ENCODE measurements at places on chromosomes 1 and 21. TPM values are rescaled to one million over a fixed set of nuclear protein-coding genes. Genes with fewer than 3 reads are reported as not detected.

GRCh38 chr1:109814223-109814622 lies 50.5 kb upstream of the EPS8L3 start:
- H3K4me1 ChIP-seq, result peaks cover 7% of the 10 kb centered on the region
- no peaks in the 10 kb centered on the region for H3K27me3 ChIP-seq
- no peaks in the 10 kb centered on the region for H3K36me3 ChIP-seq
- no peak overlapping the region for H3K4me3 ChIP-seq

LCK gene
- 0.30 TPM for total RNA-seq

HMCN1 gene
- 3.9 TPM for total RNA-seq

DNA sequence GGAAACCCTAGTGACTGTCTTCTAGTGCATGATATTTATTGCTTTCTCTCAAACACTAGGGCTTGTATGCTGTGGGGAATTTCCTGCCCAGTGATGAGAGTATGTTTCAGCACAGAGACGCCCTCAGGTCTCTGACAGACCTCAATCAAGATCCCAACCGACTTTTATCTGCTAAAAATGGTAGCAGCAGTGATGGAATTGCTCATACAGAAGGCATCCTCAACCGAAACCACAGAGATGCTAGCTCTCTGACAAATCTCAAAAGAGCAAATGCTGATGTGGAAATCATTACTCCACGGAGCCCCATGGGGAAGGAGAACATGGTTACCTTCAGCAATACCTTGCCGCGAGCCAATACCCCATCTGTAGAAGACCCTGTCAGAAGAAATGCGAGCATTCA lies 41.3 kb downstream of the PLPPR4 start:
- no peaks in the 10 kb centered on the region for H3K27me3 ChIP-seq
- no peak overlapping the region for H3K4me3 ChIP-seq
- no peak for DNase-seq

- H3K36me3 ChIP-seq, result no peaks in the 10 kb centered on the region
- H3K27ac ChIP-seq, result peak overlapping the region; percentile 86
- H3K4me1 ChIP-seq, result peaks cover 13% of the 10 kb centered on the region
Observed at GRCh38 chr1:1157426-1157913, 16.2 kb upstream of the TTLL10 start.

DTL gene
- total RNA-seq, result 0.28 TPM

LPAR3 gene
- 3.0 TPM for total RNA-seq

DNA sequence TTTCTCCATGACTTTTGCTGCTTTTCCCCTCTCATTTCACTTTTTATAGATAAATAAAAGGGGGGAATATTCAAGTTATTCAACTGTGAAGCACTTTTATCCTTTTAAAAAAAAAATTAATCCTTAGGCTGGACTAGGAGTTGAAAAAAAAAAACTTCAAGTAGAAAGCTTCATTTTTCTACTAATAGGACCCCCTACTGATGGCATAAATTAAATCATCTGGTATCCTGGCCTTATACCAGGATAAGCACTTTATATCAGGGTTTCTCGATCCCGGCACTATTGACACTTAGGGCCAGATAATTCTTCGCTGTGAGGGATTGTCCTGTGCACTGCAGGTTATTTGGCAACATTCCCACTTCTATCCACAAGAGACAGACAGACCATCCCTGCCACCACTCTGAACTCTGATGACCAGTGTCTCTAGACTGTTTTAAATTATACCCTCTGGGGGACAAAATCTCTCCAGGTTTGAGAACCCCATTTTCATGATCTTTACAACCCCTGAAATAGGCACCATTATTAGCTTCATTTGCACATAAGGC lies 17.6 kb downstream of the USP33 start:
- H3K36me3 ChIP-seq, result peaks cover 13% of the 10 kb centered on the region
- no peak for DNase-seq
- H3K27me3 ChIP-seq, result no peaks in the 10 kb centered on the region
- H3K27ac ChIP-seq, result no peak overlapping the region

GPA33 gene
- 0.27 TPM for total RNA-seq

PM20D1 gene
- 0.42 TPM for total RNA-seq

GRCh38 chr1:85343213-85343611 lies 66.8 kb upstream of the BCL10 start:
- H3K27me3 ChIP-seq, result no peaks in the 10 kb centered on the region
- H3K27ac ChIP-seq, result peak overlapping the region; percentile 27
- peaks cover 17% of the 10 kb centered on the region for H3K4me1 ChIP-seq
- no peaks in the 10 kb centered on the region for H3K36me3 ChIP-seq
- peak; percentile 59 for DNase-seq

GBP2 gene
- total RNA-seq, result 200 TPM

SELENOF gene
- 277 TPM for total RNA-seq

- no peaks in the 10 kb centered on the region for H3K36me3 ChIP-seq
- peaks cover 6% of the 10 kb centered on the region for H3K27me3 ChIP-seq
- H3K27ac ChIP-seq, result no peak overlapping the region
- no peaks in the 10 kb centered on the region for H3K4me1 ChIP-seq
- no peak for DNase-seq
- no peak overlapping the region for H3K4me3 ChIP-seq
Observed at GRCh38 chr1:24884751-24885150, 45.3 kb downstream of the RUNX3 start.

GRCh38 chr21:36926989-36927718 lies 39.3 kb downstream of the HLCS start:
- no peaks in the 10 kb centered on the region for H3K36me3 ChIP-seq
- H3K27me3 ChIP-seq, result no peaks in the 10 kb centered on the region

GRCh38 chr21:17598437-17598836 lies 14.3 kb downstream of the BTG3 start:
- no peaks in the 10 kb centered on the region for H3K27me3 ChIP-seq
- H3K4me3 ChIP-seq, result no peak overlapping the region
- DNase-seq, result no peak
- H3K27ac ChIP-seq, result no peak overlapping the region
- peaks cover 32% of the 10 kb centered on the region for H3K36me3 ChIP-seq

- H3K27ac ChIP-seq, result no peak overlapping the region
- H3K4me3 ChIP-seq, result no peak overlapping the region
- H3K36me3 ChIP-seq, result no peaks in the 10 kb centered on the region
- no peak for DNase-seq
Observed at GRCh38 chr1:232615306-232615800, 14.6 kb downstream of the SIPA1L2 start.

PLA2G2C gene
- total RNA-seq, result not detected
